Endodermal cell (in vitro differentiated cells): ENCODE measurements at places on chromosomes 4 and X. TPM values are rescaled to one million over a fixed set of nuclear protein-coding genes. Genes with fewer than 3 reads are reported as not detected.

DNA sequence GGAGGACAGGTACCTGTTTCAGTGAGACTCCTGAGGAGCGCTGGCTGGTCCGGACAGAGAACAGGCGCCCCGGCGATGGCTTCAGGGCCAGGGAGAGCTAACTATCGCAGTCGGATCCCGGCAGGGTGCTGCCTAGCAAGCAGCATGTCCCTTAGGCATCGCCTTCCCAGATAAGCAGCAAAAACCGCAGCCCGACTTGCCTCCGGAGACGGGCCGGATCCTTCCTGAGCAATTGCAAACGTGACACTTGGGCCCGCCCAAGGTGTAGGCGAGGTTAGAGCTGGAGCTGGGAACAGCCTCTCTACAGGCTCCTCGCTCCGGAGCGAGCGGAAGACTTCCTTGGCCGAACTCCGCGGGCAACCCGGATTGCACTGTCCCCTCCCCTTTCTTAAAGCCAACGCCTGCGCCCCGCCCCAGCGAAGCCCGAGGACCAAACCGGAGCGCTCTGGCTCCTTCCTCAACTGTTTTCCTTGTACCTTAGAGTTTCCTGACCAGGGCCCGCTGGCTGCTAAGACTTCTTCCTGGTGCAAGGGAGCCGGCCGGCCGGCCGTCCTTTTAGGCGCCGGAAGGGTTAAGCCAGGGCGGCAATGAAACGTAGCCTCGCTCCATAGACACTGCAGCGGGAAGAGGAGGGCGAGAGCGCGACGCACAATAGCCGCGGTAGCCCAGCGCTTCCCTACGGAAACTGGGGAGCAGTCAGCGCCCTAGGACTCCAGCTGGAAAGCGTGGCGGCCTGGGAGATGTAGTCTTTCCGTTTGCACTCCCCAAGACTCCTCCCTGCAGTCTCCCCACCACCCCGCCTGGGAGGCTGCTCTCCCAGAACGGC, at the start of gene OPHN1:
OPHN1 (minus strand) TSS at position 341 of the 826 bp plus-strand sequence. CDS start 475 bp downstream, outside the sequence.
- no peaks in the 10 kb centered on the region for H3K4me1 ChIP-seq
- peak within 1 kb of the TSS; percentile 83 for H3K4me3 ChIP-seq
- peak; percentile 87 for DNase-seq

DNA sequence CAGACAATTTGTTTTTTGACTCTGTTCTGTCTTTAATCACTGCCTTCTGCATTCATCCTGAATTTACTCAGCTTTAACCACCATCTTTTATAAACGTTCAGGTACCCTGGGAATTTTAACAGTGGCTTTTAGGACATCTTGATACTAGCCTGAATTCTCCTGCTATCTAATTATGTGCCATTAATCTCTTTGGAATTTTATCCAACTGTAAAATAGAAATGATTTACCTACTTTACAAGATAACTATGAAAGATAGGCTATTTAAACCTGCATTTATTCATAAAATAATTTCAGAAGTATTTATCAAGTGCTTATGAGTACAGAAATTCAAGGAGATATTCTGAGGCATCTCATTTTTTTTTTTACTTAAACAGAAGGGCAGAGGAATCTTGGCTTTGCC, 146.5 kb upstream of the PLAC1 start:
- H3K27me3 ChIP-seq: no peaks in the 10 kb centered on the region
- peaks cover 4% of the 10 kb centered on the region for H3K4me1 ChIP-seq
- no peak overlapping the region for H3K27ac ChIP-seq
- H3K4me3 ChIP-seq: peak overlapping the region; percentile 83
- H3K36me3 ChIP-seq: no peaks in the 10 kb centered on the region

DNA sequence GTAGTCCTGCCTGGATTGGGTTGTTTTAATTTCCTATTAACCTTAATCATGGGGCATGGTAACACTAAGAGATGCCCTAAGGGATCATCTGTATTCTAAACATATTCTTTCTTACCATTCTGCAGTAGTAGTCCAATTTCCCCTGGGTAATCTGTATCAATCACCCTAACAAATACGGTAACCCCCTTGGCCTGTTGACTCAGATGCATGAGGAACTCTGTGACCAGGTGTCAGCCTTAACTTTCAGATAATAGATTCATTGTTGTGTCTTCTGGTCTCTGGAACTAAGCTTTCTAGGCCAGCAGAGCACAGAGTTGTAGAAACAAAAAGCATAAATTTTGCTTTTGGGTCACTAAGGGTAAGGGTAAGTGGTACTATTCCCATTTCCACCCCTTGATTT, 13.1 kb upstream of the BANK1 start:
- no peak overlapping the region for H3K27ac ChIP-seq

Gene RIPPLY1
- total RNA-seq: not detected in 2 replicates

DNA sequence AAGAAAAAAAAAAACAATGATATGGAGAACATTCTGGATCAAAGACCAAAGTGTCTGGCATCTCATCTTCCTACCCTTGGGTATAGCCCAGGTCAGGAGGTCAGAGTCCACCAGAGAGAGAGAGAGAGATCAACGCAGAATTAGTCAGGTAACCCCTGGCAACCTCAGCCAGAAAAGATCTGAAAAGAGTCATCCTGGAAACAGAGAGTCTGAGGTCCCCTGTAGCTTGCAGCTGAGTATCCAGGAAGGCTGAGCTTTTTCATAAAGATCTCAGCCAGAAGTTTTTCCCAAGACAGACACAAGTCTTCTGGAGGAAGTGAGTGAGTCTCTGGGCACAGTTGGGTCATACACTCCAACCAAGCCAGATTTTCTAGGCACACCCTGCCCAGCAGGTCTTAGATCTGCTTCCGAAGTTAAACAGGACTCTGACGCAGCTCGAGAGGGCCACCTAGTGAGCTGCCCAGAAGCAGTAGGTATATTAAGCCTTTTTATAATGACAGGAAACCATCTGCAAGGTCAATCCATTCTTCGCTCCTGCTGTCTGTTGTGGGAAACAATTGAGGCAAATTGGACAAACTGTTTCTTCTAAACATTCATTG, 35.7 kb downstream of the ACE2 start:
- no peak overlapping the region for H3K4me3 ChIP-seq
- no peaks in the 10 kb centered on the region for H3K36me3 ChIP-seq
- H3K4me1 ChIP-seq: no peaks in the 10 kb centered on the region

DNA sequence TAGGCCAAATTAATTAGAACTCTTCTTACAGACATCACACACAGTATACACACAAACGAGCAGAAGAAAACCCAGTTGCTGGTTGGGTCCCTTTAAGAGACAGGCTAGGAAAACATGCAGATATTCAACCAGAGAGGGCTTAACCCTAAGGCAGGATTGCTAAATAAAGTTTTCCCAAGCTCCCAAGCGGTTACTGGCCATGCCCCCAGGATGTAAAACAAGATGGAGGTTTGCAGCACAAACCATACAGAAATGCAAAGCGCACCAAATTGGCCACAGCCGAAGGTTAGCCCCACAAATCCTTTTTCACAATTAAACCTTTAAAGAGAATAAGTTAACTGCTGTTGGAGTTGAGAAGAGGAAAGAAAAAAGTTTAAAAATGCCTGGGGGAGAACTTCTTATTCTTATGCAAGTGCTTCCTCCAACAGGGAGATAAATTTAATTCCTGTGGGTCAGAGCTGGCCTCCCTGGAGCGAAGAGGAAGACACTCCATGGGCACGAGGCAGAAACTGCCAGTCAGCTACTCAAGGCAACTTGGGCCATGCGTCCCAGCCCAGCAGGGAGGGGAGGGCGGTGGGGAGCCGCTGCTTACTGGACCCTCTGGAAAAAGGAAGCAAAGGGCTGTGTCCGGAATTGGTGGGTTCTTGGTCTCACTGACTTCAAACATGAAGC, 167.6 kb upstream of the ARSJ start:
- H3K4me1 ChIP-seq: no peaks in the 10 kb centered on the region
- no peak overlapping the region for H3K4me3 ChIP-seq
- DNase-seq: no peak

- H3K4me3 ChIP-seq: no peak overlapping the region
- no peaks in the 10 kb centered on the region for H3K36me3 ChIP-seq
- H3K27ac ChIP-seq: no peak overlapping the region
- H3K27me3 ChIP-seq: no peaks in the 10 kb centered on the region
- DNase-seq: no peak
- H3K4me1 ChIP-seq: no peaks in the 10 kb centered on the region
These were observed 67.0 kb upstream of the FAM9A start for GRCh38 chrX:8868070-8868773.

Gene SATL1
- total RNA-seq: 0.29 and 0.38 TPM in 2 replicates

- no peaks in the 10 kb centered on the region for H3K36me3 ChIP-seq
- no peaks in the 10 kb centered on the region for H3K27me3 ChIP-seq
- no peak for DNase-seq
- H3K27ac ChIP-seq: no peak overlapping the region
These were observed 40.4 kb upstream of the INTS6L start for GRCh38 chrX:135480076-135480475.

GRCh38 chr4:16450724-16451123, 224.5 kb upstream of the TAPT1 start:
- H3K4me1 ChIP-seq: no peaks in the 10 kb centered on the region
- no peak for DNase-seq
- H3K36me3 ChIP-seq: no peaks in the 10 kb centered on the region
- H3K4me3 ChIP-seq: no peak overlapping the region
- peaks cover 7% of the 10 kb centered on the region for H3K27me3 ChIP-seq

DNA sequence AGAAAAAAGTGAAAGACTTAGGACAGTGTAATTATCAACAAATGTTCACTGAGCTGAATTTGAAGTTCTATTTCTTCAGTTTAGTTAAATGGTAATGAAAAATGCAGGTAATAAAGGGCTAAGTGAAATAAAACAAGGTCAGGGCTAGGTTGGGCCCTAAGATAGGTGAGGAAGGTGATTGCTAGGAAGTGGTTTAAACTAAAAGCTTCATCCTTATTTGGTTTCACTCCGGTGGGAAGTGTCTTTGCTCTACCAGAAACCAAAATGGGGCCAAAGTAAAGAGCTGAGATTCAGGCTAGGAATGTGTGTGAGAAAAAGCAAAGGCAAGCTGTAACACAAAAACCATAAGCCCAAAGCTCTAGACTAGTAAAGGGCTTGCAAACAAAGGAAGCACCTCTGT, 31.0 kb downstream of the TAB3 start:
- H3K27me3 ChIP-seq: no peaks in the 10 kb centered on the region
- no peak overlapping the region for H3K4me3 ChIP-seq
- DNase-seq: no peak

DNA sequence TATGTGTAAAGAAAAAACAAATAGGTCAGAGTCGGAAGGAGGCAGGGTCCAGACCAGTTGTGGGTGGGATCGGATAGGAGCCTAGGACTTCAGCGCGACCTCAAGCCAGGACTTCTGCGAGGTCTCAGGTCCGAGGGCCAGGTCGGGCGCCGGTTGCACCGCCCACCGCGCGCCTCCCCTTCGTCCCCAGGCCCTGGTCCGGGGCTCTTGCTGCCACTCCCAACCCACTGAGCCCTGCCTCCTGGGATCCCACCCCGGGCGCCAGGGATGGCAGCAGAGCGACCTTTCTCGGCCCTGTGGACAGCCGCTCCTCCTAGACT, 12.3 kb downstream of the PITX2 start:
- H3K27me3 ChIP-seq: no peaks in the 10 kb centered on the region
- no peak overlapping the region for H3K27ac ChIP-seq
- H3K4me1 ChIP-seq: peaks cover 24% of the 10 kb centered on the region
- peaks cover 57% of the 10 kb centered on the region for H3K36me3 ChIP-seq
- peak overlapping the region; percentile 10 for H3K4me3 ChIP-seq

GRCh38 chr4:145533001-145533400, 51.3 kb downstream of the SMAD1 start:
- H3K27me3 ChIP-seq: no peaks in the 10 kb centered on the region
- DNase-seq: no peak
- H3K36me3 ChIP-seq: no peaks in the 10 kb centered on the region

DNA sequence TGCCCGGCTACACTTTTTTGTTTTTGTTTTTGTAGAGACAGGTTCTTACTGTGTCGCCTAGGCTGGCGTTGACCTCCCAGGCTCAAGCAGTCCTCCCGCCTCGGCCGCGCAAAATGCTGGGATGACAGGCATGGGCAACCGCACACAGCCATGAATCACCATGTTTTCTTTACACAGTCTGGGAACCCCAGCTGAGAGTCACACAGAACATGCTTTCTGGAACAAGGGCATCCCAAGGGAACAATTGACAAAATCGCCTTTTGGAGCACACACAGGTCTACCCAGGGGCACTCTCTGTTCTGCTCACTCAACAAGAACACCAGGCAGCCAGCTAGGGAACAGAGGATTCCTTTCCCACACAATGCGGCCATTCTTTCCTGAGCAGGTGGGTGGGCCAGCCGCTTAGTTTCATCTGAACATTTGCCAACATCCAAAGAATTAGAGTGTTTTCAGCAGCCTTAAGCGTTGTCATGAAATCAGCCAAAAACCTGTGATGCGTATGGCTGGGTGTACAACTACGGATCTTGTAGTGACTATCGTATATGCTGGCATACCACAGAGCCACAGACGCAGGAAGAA, 15.7 kb downstream of the PRKX start:
- H3K4me1 ChIP-seq: no peaks in the 10 kb centered on the region
- no peaks in the 10 kb centered on the region for H3K36me3 ChIP-seq
- DNase-seq: peak; percentile 53
- peak overlapping the region; percentile 32 for H3K27ac ChIP-seq

DNA sequence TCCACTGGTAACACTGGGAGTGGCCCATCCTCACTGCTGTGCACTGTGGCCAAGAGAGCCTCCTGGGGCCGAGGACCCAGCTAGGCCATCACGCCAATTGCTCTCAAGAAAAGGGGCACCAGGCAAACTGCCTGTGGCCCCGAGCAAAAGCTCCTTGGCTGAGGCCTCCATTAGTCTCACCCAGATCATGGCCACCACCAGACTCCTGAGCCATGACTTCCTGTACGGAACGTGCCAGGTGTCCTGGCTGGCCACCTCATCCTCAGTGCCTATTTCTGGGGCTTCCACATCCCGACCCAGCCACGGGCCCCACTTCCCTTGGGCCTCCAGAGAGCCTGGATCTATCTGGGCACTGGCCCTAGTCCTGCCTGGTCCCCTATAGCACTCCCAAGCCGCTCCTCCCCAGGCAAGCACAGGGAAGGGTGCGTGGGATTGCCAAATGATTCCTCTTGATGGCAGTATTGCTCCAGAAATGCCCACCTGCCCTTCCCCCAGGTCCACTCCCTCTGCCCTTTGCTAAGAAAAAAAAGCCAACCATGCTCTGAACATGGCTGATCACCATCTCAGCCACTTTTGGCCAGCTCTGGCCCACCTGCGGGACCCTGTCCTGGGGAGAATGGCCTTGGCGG, 212.6 kb upstream of the AGTR2 start:
- no peaks in the 10 kb centered on the region for H3K27me3 ChIP-seq
- no peaks in the 10 kb centered on the region for H3K36me3 ChIP-seq
- no peak overlapping the region for H3K27ac ChIP-seq
- peak; percentile 81 for DNase-seq
- H3K4me1 ChIP-seq: no peaks in the 10 kb centered on the region

Gene GAGE12J
- not detected in 2 replicates for total RNA-seq

Gene CDS1
- 7.5 to 10.0 TPM (median 8.9 TPM) in 3 replicates for total RNA-seq

Gene ZMAT1
- total RNA-seq: 5.1 and 6.6 TPM in 2 replicates

- H3K36me3 ChIP-seq: no peaks in the 10 kb centered on the region
- peaks cover 8% of the 10 kb centered on the region for H3K27me3 ChIP-seq
- no peak for DNase-seq
- no peak overlapping the region for H3K27ac ChIP-seq
- no peak overlapping the region for H3K4me3 ChIP-seq
These were observed 26.5 kb upstream of the JADE1 start for GRCh38 chr4:128782875-128783614.

GRCh38 chr4:183801457-183802165, 103.5 kb upstream of the STOX2 start:
- H3K4me1 ChIP-seq: no peaks in the 10 kb centered on the region
- DNase-seq: peak; percentile 83
- H3K27me3 ChIP-seq: peaks cover 49% of the 10 kb centered on the region

Gene RAB40AL
- total RNA-seq: 0.47 and 1.5 TPM in 2 replicates

Gene NAT8L
- 4.6 and 5.0 TPM in 2 replicates for total RNA-seq

- H3K27me3 ChIP-seq: no peaks in the 10 kb centered on the region
- H3K4me1 ChIP-seq: no peaks in the 10 kb centered on the region
- H3K36me3 ChIP-seq: no peaks in the 10 kb centered on the region
- no peak overlapping the region for H3K27ac ChIP-seq
- no peak overlapping the region for H3K4me3 ChIP-seq
- DNase-seq: no peak
These were observed 129.2 kb downstream of the FAM53A start for GRCh38 chr4:1554876-1555265.
